Natural killer cell treated with Interleukin-12 subunit alpha and Interleukin-12 subunit beta and Interleukin-15 and Interleukin-18, amount 100 ng/mL, for 72 hours (primary cell): ENCODE measurements at places on chromosomes 16 and 17. TPM values are rescaled to one million over a fixed set of nuclear protein-coding genes. Genes with fewer than 3 reads are reported as not detected.

- DNase-seq: no peak
- no peaks in the 10 kb centered on the region for H3K4me1 ChIP-seq
- H3K27ac ChIP-seq: no peak overlapping the region
These were observed 435.6 kb upstream of the DYNLRB2 start for GRCh38 chr16:80105160-80105559.

DNA sequence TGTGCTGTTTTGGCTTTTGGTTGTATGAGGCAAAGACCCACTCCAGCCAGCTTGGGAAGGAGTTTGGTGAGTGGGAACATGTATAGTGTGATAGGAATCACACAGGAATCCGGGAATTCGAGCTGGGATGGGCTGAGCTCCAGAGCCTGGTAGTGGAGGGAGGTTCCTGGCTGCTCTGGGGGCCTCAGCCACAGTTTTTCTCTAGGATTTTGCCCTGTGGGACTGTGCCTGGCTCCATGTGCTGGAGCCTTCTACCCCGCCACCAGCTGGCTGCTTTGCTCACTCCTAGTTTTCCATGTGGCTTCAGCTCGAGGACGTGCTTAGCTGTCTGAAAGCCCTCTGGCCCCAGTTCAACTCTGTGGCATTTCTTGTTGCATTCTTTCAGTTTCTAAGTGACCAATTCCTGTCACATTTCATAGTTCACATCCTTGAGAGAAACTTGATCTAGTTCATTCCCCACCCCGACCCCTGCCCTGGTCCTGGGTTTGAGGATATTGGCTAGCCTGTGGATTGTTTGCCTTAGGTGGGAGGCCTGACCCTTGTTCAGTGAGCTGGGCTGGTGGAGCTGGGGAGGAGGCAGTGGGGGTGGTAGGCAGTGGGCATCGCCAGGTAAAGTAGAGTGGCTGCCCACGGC lies 5.0 kb downstream of the SEC14L1 start:
- H3K4me3 ChIP-seq: peak overlapping the region; percentile 78
- H3K36me3 ChIP-seq: peaks cover 42% of the 10 kb centered on the region
- H3K4me1 ChIP-seq: peaks cover 80% of the 10 kb centered on the region
- peak; percentile 62 for DNase-seq

DNA sequence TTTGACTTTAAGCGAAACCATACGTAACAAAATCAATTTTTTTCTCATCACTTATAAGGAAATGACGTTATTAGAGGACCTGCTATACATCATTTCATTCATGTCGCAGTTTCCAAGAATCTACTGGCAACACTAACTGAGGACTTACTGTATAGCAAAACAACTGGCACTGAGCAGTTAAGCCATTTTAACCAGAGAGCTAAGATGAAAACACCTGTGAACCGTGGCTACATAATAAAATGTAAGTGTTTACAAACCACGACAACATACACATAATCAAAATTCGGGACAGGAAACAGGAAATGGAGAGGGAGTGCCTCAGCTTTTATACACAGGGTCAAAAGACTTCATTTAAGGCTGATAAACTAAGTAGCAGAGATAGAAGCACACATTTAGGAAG lies 29.5 kb downstream of the METTL16 start:
- no peak for DNase-seq
- peaks cover 25% of the 10 kb centered on the region for H3K4me1 ChIP-seq
- H3K36me3 ChIP-seq: peaks cover 8% of the 10 kb centered on the region
- H3K4me3 ChIP-seq: peak overlapping the region; percentile 32
- peak overlapping the region; percentile 38 for H3K27ac ChIP-seq

Gene NEUROD2
- total RNA-seq: not detected

- H3K27me3 ChIP-seq: no peaks in the 10 kb centered on the region
- no peak for DNase-seq
- no peak overlapping the region for H3K4me3 ChIP-seq
- no peaks in the 10 kb centered on the region for H3K36me3 ChIP-seq
These were observed 18.5 kb upstream of the PHF12 start for GRCh38 chr17:28969706-28970393.

- H3K36me3 ChIP-seq: no peaks in the 10 kb centered on the region
- peaks cover 9% of the 10 kb centered on the region for H3K27me3 ChIP-seq
- H3K27ac ChIP-seq: no peak overlapping the region
- peak; percentile 10 for DNase-seq
These were observed 63.7 kb downstream of the C16orf78 start for GRCh38 chr16:49437344-49437743.

Gene ASGR1
- total RNA-seq: 0.95 TPM

Gene PPP1R1B
- total RNA-seq: not detected

GRCh38 chr17:35052241-35052610 lies 11.3 kb downstream of the RFFL start:
- H3K27ac ChIP-seq: peak overlapping the region; percentile 85
- no peaks in the 10 kb centered on the region for H3K27me3 ChIP-seq
- H3K4me1 ChIP-seq: peaks cover 54% of the 10 kb centered on the region
- peak overlapping the region; percentile 80 for H3K4me3 ChIP-seq
- peaks cover 21% of the 10 kb centered on the region for H3K36me3 ChIP-seq
- no peak for DNase-seq

DNA sequence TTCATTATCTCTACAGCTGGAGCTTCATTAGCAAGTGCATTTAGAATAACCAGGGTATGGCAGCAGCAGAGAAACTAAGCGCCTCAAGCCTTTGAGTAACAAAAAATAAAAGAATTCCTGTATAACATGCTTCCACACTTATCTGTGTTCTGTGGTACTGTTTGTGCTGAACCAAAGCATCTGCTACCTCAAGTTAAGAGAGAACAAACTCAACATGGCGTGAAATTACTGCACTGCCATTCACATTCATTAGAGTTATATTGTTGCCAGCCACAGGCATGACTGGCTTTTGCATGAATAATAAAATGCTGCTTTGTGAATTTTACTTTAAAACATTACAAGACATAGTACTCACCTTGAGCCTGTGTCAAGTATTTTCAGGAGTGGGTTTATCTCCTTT lies 76.6 kb downstream of the NLK start:
- no peaks in the 10 kb centered on the region for H3K36me3 ChIP-seq
- H3K4me3 ChIP-seq: peak overlapping the region; percentile 59
- no peak for DNase-seq
- no peaks in the 10 kb centered on the region for H3K27me3 ChIP-seq
- peaks cover 20% of the 10 kb centered on the region for H3K4me1 ChIP-seq
- peak overlapping the region; percentile 87 for H3K27ac ChIP-seq

- no peaks in the 10 kb centered on the region for H3K4me1 ChIP-seq
- no peak overlapping the region for H3K27ac ChIP-seq
- no peaks in the 10 kb centered on the region for H3K36me3 ChIP-seq
- H3K4me3 ChIP-seq: no peak overlapping the region
- DNase-seq: no peak
These were observed 162.7 kb upstream of the RPL38 start for GRCh38 chr17:74040729-74041128.
